ENCODE measurements at places on chromosomes 1 and 21.
A peak's percentile ranks its signal among the peaks of the same experiment; 100 is the strongest.

- DNase-seq: no peak
These were observed 47.0 kb downstream of the CD46 start for GRCh38 chr1:207798847-207799246.

- no peak for DNase-seq
These were observed 20.7 kb downstream of the CD34 start for GRCh38 chr1:207890136-207890738.

GRCh38 chr1:153032677-153033308 lies 1.8 kb downstream of the SPRR1B start:
- DNase-seq: no peak

- no peak for DNase-seq
These were observed 3.8 kb upstream of the CDC20 start for GRCh38 chr1:43354936-43355335.

GRCh38 chr21:45432575-45433255 lies 27.8 kb downstream of the COL18A1 start:
- no peak for DNase-seq

DNA sequence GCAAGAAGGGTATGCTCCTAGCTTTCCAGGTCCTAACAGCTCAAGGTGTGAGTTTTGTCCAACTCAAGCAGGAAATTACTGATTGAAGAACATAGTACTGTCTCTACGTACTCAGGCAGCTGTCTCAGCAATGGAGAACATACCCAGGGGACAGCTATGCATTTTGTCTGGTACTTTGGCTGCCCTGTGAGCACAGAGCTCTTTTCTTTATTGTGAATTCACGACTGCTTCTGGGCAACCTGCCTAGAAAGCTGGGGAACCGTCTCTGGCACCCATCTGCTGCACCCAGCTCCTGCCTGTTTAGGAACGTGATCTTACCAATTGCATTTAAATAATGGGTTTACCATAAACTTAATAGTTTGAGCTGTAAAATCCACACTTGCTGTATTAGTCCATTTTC lies 258.1 kb downstream of the HHAT start:
- DNase-seq: no peak

GRCh38 chr1:52877554-52877953 lies 35.0 kb downstream of the ZYG11A start:
- DNase-seq: peak; percentile 52

DNA sequence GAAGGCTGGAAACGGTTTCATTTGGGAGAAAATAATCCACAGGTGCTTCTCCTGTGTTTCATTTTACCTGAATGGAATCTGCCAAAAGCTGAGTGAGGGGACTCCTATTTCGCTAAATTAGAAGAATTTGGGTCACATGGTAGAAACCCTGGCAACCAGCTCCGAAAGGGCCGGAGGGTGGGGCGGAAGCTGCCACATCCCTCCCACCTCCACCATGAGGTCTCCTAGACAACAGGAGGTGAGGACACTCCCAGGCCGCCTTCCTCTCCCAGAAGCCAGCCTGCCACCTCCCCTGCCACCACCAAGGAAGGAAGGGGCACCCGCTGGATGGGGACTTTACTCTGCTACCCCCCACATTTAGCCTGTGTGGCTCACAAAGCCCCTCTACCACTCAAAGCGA lies 199.9 kb upstream of the ZC3H12A start:
- DNase-seq: no peak

GRCh38 chr21:33199516-33200217 lies 30.1 kb upstream of the IFNAR2 start:
- DNase-seq: peak; percentile 82

GRCh38 chr1:67522793-67523192 lies 92.6 kb upstream of the SERBP1 start:
- DNase-seq: no peak

- no peak for DNase-seq
These were observed 181.4 kb upstream of the KIAA0040 start for GRCh38 chr1:175373786-175374623.

- peak; percentile 46 for DNase-seq
These were observed 30.8 kb downstream of the GORAB start for GRCh38 chr1:170562646-170563338.

GRCh38 chr1:182897696-182898095 lies 55.3 kb downstream of the SHCBP1L start:
- DNase-seq: no peak

DNA sequence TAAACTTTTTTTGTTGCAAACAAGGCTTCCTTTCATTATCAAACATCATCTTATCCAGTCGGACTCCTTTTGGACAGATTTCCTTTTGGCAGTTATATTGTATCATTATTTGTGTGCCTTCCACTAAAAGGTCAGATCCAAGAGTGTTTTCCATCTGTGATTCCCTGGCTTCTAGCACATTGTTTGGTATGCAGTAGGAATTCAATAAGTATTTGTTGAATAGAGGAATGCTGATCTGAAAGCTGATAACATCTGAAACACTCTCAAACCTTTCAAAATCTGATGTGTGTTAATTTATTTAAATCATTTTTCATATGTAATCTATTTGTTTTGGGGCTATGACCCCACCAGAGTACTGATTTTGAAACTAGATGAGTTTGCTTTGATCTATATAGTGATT lies 39.0 kb downstream of the NDC1 start:
- no peak for DNase-seq

- no peak for DNase-seq
These were observed 367.7 kb upstream of the NEGR1 start for GRCh38 chr1:72649991-72650390.

GRCh38 chr1:221698579-221699349 lies 43.1 kb downstream of the DUSP10 start:
- DNase-seq: no peak

GRCh38 chr1:81142099-81142826 lies 658.5 kb upstream of the ADGRL2 start:
- DNase-seq: no peak

DNA sequence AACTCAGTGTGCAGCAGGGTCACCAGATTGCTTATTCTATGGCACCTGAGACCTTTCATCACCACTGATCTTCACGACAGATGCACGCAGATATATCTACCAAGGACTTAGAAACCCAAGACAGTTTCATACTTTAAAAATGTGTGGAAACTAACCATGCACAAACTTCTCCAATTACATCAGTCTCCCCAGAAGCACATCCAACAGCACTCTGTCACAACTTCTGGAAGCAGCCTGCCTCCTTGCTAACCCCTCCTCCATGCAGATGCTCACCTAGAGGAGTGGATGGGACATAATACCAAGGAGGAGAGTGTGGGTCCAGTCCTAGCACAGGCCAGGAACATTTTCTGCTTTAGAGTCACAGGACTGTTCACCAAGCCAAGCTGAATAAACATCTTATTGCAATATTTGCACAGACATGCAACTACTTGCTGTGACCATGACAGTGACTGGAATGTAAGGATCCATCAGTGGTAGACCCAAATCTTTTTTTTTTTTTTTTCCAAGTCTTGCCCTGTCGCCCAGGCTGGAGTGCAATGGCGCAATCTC lies 69.4 kb downstream of the HIVEP3 start:
- DNase-seq: no peak

DNA sequence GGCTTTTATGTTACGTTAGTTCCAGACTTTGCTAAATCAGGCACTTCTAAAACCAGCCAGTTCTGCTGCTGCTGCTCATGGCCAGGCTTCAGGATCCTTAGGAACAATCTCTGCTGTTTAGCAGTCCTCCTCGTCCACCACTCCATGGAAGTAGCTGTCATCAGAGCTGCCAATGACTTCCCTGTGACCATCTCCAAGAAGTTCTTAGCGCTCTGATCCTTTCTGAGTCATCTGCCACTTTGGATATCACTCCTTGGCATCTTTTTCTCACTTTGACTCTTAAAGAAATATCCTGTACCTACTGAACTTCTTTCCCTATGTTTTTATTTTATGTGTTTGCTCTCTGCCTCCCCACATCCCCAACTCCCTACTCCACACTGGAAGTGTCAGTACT lies 14.7 kb upstream of the IRF2BP2 start:
- DNase-seq: no peak

DNA sequence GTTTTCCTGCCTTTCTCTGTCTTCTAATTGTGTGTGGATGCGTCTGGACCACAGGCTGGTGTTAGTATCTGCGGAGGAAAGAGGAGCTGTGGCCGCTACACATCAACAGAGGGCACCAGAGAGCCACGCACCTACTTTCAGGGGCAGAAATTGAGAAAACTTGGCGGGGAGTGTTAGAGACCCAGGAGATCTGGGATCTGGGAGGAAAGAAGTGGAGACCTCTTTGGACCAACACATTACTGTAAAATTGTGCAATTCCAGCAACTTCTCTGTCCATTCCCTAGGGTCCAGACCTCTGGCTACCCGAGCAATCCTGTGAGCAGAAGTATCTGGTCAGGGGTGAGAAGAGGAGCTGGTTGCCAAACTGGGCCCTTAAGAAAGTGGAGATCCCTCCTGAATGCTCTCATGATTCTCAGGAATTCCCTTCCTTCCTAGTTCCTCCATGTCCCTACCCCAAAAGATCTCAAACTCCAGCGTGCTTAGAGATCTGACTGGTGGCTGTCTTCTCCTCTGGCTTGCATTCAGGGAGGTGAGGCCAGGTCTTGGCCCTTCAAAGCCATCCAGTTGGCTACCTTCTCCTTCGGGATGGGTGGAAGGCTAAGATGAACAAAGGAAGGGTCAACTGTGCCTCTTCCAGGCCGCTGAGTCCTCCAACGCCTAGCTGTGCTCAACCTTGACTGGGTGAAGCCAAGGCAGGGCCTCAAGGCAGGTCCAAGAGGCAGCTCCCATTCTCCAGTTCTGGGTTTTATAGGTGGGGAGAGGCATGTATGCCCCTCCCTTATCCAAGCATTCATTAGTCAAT lies 1.2 kb upstream of the KIRREL1 start:
- no peak for DNase-seq

GRCh38 chr1:247908766-247909165 lies 11.3 kb upstream of the OR2T8 start:
- no peak for DNase-seq

- no peak for DNase-seq
These were observed 71.5 kb upstream of the DISP3 start for GRCh38 chr1:11407301-11407994.

GRCh38 chr1:156789621-156790318 lies 22.4 kb downstream of the PRCC start:
- DNase-seq: no peak

- DNase-seq: no peak
These were observed 294.9 kb upstream of the ADGRL2 start for GRCh38 chr1:81505831-81506230.

DNA sequence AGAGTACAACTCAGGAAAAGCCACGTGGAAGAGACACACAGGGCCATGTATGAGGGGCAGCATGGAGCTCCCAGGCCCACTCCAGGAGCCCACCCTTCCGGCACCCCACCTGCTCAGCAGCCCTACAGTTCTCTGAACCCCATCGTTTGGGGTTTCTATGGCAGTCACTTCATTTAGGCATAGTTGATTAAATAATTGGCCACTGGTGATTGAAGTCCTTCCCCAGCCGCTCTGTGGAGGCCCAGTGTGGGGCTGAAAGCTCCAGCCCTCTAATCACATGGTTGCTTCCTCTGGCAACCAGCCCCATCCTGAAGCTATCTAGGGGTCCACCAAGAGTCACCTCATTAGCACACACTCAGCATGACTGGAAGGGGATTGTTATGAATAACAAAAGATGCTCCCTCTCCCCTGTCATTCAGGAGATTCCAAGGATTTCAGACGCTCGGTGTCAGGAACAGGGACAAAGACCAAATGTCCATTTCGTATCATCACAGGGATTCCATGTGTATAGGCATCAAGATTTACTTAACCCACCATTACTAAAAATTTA lies 12.2 kb upstream of the S100A7A start:
- no peak for DNase-seq

GRCh38 chr1:26540351-26540750 lies 10.8 kb downstream of the RPS6KA1 start:
- no peak for DNase-seq

DNA sequence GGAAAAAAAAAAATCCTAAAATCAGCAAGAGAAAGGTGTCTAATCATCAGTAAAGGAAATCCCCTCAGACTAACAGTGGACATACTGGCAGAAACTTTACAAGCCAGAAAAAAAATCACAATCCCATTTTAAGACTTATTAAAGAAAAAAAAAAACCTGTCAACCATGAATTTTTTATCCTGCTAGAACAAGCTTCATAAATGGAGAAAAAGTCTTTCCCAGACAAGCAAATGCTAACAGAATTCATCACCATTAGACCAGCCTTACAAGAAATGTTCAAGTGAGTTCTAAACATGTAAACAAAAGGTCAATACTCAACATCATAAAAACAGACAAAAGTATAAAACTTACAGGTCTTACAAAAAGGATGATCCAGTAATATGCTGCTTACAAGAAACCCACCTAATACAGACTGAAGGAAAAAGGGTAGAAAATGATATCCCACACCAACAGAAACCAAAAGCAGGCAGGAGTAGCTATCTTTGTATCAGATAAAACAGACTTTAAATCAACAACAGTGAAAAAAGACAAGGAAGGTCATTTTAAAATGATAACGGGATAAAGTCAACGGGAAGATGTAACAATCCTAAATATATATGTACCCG lies 129.6 kb downstream of the EVI5 start:
- no peak for DNase-seq

GRCh38 chr21:33236766-33237165 lies 7.0 kb downstream of the IFNAR2 start:
- no peak for DNase-seq

DNA sequence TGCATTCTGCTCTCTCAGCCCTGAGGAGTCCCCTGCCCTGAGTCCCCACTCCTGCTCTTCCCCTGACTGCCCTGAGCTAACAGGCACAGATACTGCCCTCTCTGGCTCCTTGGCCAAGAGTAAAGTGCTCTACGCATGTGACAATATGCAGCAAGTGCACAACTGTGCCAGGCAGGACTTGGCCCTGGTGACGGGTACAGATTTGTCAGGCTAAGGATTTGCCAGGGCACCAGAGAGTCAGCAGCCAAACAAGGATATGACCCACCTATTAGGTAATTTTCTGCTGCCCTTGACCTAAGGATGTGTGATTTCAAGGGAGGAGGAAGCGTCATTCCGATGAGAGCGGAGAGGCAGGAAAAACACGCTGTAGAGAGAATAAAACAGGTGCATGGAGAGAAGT lies 339.0 kb downstream of the PTPRU start:
- no peak for DNase-seq

- DNase-seq: no peak
These were observed 22.6 kb upstream of the FCGR2A start for GRCh38 chr1:161482610-161483009.

- DNase-seq: no peak
These were observed at the start of the genes FBXO2 and FBXO44 for GRCh38 chr1:11654137-11654938. Gene FBXO2, minus strand, starts transcription at chr1:11654429. Its CDS starts 89 bp downstream, at chr1:11654340. Gene FBXO44, plus strand, starts transcription at chr1:11654877. Its CDS starts 959 bp downstream, at chr1:11655836.

Measured in AG04450 (cell line).